ENCODE measurements at places on chromosomes 5 and 9. TPM values are rescaled to one million over a fixed set of nuclear protein-coding genes. Genes with fewer than 3 reads are reported as not detected.

GRCh38 chr5:18023275-18023674 lies 389.0 kb downstream of the TAF11L14 start:
- DNase-seq, result no peak

DNA sequence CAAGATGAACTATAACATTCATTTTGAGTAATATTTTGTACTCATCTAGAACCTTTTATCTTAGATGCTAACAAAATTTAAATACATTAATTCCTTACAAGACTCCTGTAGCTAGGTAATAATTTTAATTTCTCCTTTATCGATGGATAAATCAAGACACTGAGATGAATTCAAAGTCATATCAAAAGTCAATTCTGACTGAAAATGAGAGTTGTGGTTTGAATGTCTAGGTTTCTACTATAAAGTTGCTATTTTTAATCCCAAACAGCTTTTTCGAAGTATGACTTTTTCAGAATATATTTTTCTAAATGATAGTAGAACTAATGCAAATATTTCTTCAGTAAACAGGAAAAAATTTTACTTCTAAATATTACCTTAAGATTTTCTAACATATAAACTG lies 491.7 kb upstream of the FAM174A start:
- DNase-seq, result no peak

DNA sequence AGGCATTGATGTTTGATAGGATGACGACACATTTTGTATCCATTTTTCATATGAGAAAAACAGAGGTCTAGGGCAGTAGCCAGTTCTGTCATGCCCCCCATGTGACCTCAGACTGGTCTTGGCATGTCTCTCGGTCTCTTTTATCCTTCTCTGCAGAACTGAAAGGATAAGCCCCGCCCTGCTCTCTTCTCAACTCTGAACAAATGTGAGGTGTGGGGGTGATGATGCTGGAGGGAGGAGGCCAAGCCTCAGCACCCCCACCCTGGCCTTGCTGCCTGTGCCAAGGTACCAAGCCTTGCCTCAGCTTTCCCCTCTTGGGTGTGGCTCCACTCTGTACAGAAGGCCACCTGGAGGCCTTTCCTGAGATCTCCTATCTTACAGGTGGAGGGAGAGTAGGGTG lies 19.5 kb upstream of the CRB2 start:
- no peak for DNase-seq

DNA sequence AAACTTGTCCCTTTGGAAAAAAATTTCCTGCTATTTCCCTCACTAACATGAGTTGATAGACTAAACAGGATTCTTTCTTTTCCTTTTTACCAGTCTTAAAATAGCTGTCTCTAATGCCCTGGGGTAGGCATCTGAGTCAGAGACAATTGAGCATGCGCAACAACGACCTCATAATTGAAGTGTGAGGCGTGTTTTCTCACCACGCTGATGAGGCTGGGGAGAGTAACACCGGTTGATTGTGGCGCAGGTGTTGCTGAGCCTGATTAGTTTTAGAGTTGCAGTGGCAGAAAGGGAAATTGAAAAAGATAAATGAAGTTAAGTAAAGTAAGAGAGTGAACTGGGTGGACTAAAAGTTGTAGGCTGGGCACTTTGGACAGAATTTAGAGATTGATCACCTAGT lies 213.7 kb downstream of the TLR4 start:
- DNase-seq, result no peak

DNA sequence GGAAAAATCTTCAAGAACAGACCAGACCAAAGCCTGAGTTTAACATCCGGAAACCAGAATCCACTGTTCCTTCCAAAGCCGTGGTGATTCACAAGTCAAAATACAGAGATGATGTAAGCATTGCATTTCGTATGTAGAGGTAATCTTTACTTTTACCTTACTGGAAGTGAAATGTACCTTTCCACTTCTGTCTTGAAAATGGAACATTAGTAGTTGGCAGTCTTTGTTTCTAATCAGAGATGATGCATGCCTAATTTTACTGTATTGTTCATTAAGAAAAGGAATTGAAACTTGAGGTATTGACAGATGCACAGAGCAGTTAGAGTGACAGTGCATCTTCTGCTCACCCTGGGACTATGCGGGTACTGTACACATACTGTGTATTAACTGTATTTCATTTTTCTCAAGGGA lies 34.6 kb downstream of the HABP4 start:
- DNase-seq, result no peak

Gene ORM2
- total RNA-seq, result not detected

Gene SEC24A
- 30.5 TPM for total RNA-seq

Gene RLN2
- not detected for total RNA-seq
